ENCODE measurements at places on chromosomes 2 and 18. TPM values are rescaled to one million over a fixed set of nuclear protein-coding genes. Genes with fewer than 3 reads are reported as not detected.

- peak; percentile 70 for DNase-seq
- H3K4me1 ChIP-seq: peaks cover 21% of the 10 kb centered on the region
- H3K27me3 ChIP-seq: no peaks in the 10 kb centered on the region
- H3K4me3 ChIP-seq: no peak overlapping the region
Observed at GRCh38 chr2:237864940-237865622, 5.7 kb downstream of the RAMP1 start.

GRCh38 chr2:229653531-229653930, 60.8 kb downstream of the DNER start:
- no peak overlapping the region for H3K4me3 ChIP-seq
- no peaks in the 10 kb centered on the region for H3K36me3 ChIP-seq
- no peaks in the 10 kb centered on the region for H3K4me1 ChIP-seq
- H3K27ac ChIP-seq: no peak overlapping the region

GRCh38 chr2:218605432-218605831, 2.3 kb upstream of the PLCD4 start:
- DNase-seq: peak; percentile 78
- no peak overlapping the region for H3K4me3 ChIP-seq
- no peak overlapping the region for H3K27ac ChIP-seq
- no peaks in the 10 kb centered on the region for H3K36me3 ChIP-seq
- no peaks in the 10 kb centered on the region for H3K27me3 ChIP-seq
- peaks cover 8% of the 10 kb centered on the region for H3K4me1 ChIP-seq

GRCh38 chr2:177229442-177230242, 17.0 kb downstream of the HNRNPA3 start:
- DNase-seq: no peak
- no peak overlapping the region for H3K4me3 ChIP-seq
- H3K27me3 ChIP-seq: no peaks in the 10 kb centered on the region
- peaks cover 8% of the 10 kb centered on the region for H3K4me1 ChIP-seq
- H3K27ac ChIP-seq: peak overlapping the region; percentile 14

GRCh38 chr2:3604991-3605961, 10.4 kb downstream of the COLEC11 start:
- H3K4me3 ChIP-seq: no peak overlapping the region
- H3K27ac ChIP-seq: no peak overlapping the region
- no peaks in the 10 kb centered on the region for H3K36me3 ChIP-seq
- peaks cover 4% of the 10 kb centered on the region for H3K27me3 ChIP-seq
- no peak for DNase-seq

Gene C2orf15
- under 0.01 TPM for total RNA-seq

Gene PROKR1
- not detected for total RNA-seq
